ENCODE measurements at places on chromosomes 11 and 22.

DNA sequence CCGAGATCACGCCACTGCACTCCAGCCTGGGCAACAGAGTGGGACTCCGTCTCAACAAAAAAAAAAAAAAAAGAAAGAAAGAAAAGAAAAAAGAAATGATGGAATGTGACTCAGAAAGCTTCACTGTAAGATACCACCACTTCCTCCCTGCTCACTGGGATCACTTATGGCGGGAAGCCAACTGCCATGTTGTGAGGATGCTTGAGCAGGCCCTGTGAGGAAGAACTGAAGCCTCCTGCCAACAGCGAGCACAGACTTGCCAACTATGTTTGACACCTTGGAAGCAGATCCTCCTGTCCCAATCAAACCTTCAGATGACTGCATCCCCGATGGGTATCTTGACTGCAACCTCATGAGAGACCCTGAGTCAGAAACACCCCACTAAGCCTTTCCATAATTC is 8.3 kb downstream of the SEC14L6 start:
- DNase-seq, result no peak

DNA sequence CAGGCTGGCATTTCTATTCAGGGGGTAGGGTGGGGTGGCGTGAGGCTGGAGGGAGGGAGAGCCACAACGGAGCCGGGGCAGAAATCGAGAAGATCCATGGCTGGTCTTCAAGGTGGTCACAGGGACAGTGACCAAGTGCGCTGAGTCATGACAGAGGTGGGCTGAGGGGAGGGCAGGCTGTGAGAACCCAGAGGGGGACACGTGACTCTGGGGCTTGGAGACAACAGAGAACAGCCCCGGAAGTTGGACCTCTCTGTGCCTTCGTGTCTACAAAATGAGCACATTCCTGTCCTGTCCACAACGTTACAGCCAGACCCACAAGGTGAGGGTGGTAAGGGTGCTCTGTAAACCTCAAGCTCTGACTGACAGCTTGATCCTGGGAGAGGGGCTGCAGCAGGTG is 35.1 kb upstream of the ARFGAP3 start:
- no peak for DNase-seq

DNA sequence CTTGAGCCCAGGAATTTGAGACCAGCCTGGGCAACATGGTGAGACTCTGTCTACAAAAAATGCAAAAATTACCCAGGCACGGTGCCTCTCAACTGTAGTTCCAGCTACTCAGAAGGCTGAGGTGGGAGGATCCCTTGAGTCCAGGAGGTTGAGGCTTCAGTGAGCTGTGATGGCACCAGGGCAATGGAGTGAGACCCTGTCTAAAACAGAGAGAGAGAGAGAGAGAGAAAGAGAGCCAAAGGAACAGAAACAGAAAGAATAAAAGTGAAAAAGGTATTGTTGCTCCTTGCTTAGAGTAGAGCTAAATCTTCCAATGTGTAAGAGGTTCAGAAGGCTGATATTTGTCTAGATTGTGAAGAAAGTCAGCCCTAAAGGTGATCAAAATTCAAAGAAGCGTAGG is 8.9 kb upstream of the ETS1 start:
- DNase-seq, result no peak

GRCh38 chr22:36860017-36860416 is 789 bp upstream of the NCF4 start:
- no peak for DNase-seq

DNA sequence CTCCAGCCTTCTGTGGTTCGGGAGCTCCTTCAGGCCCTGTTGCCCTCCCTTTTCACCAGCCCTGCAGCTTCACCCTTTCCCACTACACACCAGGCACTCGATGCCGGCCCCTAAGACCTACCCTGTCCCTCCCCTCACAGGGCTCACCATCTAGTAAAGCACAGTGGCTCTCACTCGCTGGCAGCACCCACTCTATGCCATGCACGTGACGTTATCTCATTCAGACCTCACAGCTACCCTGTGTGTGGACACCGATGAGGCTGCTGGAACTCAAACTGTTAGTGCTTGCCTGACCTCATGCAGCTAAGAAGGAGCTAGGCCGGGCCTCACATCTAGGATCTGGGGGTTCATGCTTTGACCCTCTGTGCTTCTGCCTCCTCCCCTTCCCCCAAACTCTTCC is 45.5 kb downstream of the SCN3B start:
- no peak for DNase-seq

- DNase-seq, result peak; percentile 1
Measured at GRCh38 chr11:69359735-69360480, 66.0 kb downstream of the MYEOV start.

GRCh38 chr22:25546751-25547150 is 17.7 kb upstream of the GRK3 start:
- no peak for DNase-seq

- no peak for DNase-seq
Measured at GRCh38 chr11:26519469-26519868, 52.6 kb downstream of the MUC15 start.

DNA sequence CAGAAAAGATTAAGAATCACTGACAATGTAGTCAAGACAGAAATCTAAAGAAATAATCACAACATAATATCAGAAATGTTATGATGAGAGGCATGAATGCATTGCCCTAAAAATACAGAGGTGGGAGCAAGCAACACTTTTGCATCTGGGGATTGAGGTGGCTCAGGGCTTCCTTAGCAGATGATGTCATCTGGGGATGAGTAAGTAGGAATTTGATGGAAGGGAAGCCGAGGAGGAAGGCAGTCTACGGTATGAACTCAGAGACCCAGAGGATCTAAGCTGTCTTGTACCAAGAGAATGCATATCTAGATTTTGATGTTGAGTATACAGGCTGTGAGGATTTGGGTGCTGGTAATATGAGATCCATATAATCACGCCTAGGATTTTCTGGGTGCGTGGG is 193.0 kb upstream of the SNX19 start:
- no peak for DNase-seq

DNA sequence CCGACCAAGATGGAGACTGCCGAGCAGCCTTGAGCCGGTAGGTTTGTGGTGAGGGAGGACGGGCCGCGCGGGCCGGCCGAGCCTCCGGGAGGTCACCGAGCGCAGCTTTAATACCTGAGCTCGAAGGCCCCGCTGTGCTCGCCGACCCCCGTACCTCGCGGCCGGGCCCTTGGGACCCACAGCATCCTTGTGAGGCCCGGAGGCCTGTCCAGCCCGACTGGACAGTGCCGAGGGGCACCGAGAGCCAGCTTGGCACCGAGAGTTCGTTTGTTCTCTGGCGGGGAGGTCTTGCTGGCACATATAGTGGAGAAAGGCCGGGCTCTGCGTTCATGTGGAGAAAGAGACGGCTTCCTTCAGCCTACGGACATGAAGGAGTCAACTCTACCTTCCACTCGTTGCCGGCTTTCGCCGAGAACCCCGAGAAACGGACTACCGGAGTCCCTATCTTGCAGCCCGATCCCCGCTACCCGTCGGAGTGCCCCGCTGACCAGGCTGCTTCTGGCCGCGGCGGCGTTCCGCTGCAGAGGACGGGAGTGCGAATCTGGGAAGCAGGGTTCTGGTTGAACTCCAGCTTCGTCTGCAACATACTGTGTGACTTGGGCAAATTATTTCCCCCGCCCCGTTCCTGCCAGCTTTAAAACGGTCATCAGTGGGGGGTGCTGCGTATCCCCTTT is 349 bp downstream of the TSSC4 start:
- peak; percentile 43 for DNase-seq

- DNase-seq, result peak; percentile 55
Measured at GRCh38 chr11:2885017-2885677, 428 bp downstream of the CDKN1C start.

DNA sequence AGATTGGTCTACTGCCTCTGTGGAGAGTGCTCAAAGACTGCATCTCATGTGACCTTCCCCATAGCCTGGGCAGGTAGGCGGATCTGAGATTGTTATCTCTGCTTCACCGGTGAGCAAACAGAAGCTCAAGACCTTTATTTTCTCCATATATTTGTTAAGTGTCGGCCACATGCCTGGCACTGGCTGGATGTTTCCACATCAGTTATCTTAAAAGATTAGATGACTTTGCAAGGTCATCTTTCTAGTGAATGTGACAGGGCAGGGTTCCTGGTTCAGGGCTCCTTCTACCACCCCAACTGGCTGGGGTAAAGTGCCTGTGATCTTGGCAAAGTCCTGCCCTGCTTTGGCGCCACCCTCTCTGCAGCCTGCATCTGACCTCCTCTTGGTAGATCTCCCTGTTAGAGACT is 125.0 kb downstream of the CCDC81 start:
- no peak for DNase-seq

- DNase-seq, result no peak
Measured at GRCh38 chr11:62125881-62126280, 2.1 kb downstream of the INCENP start.

GRCh38 chr22:24977370-24978221 is 25.1 kb downstream of the KIAA1671 start:
- DNase-seq, result no peak

DNA sequence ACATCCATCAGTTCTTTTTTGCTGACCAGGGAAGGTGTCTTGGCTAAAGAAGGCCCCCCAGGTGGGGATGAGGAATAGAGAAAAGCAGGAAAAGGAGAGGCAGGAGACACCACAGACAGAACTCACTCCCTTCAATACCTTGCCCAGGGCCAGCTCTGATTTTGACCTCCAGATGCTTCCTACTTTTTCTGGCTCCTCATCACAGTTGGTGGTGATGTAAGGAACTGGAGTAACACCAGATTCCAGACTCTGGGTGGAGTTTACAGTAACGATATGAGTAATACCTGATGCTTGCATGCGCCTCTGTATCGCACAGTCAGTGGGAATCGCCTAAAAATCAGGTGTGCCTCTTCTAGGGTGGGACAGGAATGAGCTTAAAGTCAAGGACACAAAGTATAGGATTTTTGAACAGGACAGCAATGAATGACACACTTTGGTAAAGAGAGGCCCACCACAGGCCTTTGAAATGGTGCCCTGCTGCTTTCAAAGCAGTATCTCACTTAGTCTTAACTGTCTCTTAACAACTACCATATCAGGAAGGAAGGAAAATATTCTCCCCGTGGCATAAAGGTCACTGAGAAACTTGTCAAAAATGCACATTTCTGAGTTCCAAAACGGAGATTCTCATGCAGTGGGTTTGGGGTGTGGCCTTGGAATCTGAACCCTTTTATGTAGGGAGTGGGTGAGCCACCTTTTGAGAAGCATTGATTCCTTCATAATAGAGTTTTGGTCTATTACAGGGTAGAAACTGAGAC is 140.8 kb downstream of the SNX19 start:
- no peak for DNase-seq

- no peak for DNase-seq
Measured at GRCh38 chr22:44408829-44409192, 89.2 kb downstream of the RTL6 start.

GRCh38 chr11:66360406-66361073 is 11.0 kb downstream of the SLC29A2 start:
- DNase-seq, result no peak

GRCh38 chr11:85672105-85672902 is 7.4 kb upstream of the CREBZF start:
- no peak for DNase-seq

DNA sequence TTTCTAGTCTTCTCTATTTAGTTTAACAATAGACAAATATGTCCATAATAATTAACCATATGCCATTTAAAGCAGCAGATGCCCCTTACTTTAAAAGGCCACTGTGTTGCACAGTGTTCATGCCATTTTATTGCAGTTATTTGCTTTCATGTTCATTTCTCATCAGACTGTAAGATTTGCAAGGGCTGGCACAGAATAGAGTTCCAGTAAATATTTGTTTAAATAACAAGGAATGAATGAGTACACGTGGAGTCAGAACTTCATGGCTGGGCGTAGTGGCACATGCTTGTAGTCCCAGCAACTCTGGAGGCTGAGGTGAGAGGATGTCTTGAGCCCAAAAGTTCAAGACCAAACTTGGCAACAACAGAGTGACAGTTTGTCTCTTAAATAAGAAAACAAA is 1228.6 kb downstream of the LRRC4C start:
- no peak for DNase-seq

DNA sequence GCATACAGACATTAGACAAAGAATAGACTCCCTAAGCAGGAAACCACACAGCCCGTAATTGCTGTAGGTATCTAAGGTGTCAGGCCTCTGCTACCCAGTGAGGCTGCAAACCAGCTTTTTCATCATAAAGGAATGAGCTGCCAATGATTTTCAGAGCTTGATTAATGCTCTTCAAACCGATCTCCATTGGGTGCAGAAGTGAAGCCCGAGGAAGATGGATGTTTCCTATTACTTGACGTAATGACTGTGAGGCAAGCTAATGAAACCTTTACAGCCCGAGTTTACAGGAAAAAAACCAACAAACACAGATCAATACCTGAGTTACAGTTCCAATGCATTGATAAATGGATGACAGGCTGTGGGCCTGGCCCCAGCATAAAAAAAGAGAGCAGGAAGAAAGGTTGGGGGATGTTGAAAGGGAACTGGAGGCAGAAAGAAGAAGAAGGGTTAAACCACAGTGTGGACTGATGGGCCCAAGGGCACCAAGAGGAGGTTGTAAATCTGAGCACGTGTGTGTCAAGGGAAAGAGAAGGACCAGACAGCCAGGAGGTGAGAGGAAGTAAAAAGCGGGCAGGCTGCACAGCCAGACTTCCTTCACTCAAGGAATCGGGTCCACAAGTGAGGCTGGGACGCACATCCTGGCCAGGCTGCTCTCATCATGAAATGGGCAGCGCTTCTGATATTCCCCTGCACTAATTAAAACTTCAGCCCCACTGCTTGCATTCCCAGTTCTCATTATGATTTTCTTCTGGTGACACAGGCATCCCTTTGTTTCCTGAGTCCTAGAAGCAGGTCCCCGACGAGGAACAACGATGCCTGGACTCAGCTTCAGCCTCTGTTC is 70.6 kb upstream of the NTM start:
- DNase-seq, result no peak

GRCh38 chr11:128854841-128855240 is 12.3 kb downstream of the KCNJ1 start:
- no peak for DNase-seq

Data from activated naive CD4-positive, alpha-beta T cell treated with anti-CD3 and anti-CD28 coated beads, Interleukin-2, amount 10 ng/mL, durations not matched to agents 7 days and 5 days (primary cell).